ENCODE measurements at places on chromosomes 5 and 9. TPM values are rescaled to one million over a fixed set of nuclear protein-coding genes. Genes with fewer than 3 reads are reported as not detected.

GRM6 gene
- total RNA-seq: not detected

- DNase-seq: no peak
Observed at GRCh38 chr9:73667749-73668148, 516.1 kb downstream of the ANXA1 start.

DNA sequence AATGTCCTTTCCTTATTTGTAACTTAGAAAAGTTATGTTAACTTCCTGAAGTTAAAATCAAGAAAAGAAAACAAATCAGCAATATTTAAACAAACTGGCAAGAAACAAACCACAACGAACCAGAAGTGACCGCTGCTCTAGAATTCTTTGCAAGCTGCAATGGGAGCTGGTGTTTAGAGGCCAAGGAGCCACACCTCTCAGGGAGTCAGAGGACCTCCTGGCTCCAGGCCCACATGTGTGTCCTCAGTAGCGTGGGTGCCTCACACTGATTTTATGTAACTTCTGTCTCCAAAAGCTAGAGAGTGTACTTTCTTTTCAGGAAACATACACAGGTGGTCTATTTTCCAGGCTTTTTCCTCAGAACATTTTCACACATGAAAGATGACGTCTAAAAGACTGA lies 100.4 kb downstream of the IRX2 start:
- DNase-seq: no peak

LIX1 gene
- not detected for total RNA-seq

DNA sequence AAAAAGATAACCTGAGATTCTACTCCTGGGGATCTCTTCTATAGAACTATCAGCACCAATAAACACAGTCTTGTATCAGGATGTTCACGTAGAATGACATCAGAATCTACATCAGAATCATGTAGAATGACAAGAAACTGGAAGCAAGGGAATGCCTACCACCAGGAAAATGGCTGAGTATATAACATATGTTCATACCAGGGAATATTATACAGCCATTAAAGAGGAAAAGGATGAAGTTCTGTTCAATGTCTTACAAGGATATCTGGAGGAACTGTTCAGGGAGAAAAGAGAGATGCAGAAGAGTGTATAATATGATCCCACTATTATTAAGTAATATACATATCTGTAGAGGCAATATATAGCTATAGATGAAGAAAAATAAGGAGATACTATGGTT lies 4.8 kb downstream of the ZBED3 start:
- no peak for DNase-seq

GRCh38 chr9:124343533-124344290 lies 71.5 kb downstream of the PSMB7 start:
- no peak for DNase-seq

IFNK gene
- total RNA-seq: not detected

NUTM2G gene
- total RNA-seq: not detected

NOXA1 gene
- total RNA-seq: 3.2 TPM

GRCh38 chr9:137606005-137606621 lies 627 bp downstream of the ARRDC1 start:
- no peak for DNase-seq

- DNase-seq: no peak
Observed at GRCh38 chr9:17005056-17005823, 129.6 kb upstream of the CNTLN start.

PCAT7 gene
- total RNA-seq: not detected

DNA sequence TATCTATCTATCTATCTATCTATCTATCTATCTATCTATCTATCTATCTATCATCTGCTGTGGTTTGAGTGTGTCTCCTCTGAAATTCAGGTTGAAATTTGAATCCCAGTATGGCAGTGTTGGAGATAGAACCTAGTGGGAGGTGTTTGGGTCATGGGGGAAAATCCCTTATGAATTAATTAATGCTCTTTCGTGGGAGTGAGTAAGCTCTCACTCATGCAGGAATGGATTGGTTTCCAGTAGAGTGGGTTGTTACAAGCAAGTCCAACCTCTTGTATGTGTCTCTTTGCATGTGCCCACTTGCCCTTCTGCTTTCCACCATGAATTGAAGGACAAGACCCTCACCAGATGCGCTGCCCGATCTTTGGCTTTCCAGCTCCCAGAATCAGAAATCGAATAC lies 113.0 kb downstream of the ANXA1 start:
- DNase-seq: no peak

DNA sequence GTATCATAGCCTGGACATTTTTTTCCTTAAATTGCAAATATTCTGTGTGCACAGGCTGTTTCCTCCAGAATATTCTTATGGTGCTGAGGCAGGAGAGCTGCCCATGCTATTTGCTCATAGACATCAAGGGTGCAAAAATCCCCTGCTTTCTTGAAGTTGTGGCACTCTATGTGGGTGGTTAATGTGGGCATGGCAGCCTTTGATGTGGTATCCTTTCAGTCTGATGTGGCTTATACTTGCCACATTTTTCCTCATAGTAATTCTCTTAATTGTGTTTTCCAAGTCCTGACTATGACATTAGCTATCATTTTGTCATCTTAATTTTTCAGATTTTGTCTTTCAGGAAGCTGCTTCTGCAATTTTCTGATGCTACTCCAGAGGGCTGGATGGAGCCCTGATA lies 353.3 kb downstream of the YTHDC2 start:
- no peak for DNase-seq

- no peak for DNase-seq
Observed at GRCh38 chr9:131840751-131841702, 101.2 kb upstream of the RAPGEF1 start.

GRCh38 chr9:96317335-96317980 lies 15.5 kb upstream of the HSD17B3 start:
- no peak for DNase-seq

GRCh38 chr5:54793468-54794134 lies 191.8 kb downstream of the ESM1 start:
- DNase-seq: no peak

LCN15 gene
- 0.32 TPM for total RNA-seq

GRCh38 chr5:131364507-131365050 lies 100.7 kb downstream of the CDC42SE2 start:
- DNase-seq: no peak

IRX1 gene
- not detected for total RNA-seq

DNA sequence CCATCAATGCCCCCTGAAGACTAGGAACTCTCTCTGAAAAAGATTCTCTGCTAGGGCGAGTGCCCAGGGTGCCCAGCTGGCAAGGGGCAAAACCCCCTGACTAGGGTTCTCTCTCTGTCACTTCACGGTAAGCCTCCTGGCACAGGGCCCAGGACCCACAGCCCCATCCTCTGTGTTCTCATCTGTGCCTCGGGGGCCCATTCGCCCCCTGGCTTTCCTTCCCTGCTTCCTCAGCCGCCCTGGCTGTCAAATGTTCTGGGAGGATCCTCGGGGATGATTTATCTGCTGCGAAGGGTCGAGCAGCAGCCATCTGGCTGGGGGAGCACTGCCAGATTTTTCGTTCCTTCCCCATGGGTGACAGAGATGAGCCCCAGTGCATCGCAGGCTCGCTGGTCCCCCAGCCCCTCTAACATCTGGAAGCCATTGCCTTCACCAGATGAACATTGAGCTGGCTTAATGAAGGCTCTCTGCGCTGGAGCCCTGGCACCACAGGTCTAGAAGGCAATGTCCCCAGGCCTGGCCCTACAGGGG lies 24.2 kb downstream of the HMCN2 start:
- no peak for DNase-seq

DNA sequence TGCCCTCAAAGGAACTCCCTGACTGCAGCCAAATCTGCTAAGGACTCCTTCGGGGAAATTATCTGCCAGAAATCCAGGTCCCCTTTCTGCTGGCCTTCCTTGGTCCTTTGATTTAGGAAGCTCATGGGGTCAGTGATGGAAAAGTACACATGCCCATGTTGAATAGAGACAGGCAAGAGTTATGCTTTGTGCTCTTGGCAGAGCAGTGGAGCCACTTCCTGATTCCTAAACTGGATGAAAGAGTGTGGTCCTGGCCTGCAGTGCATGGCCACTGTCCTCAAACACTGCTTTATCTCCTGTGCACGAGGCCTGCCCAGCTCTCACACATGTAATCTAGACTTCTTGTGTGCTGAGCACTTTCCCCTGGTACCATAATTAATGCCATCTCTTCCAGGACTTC lies 2.0 kb upstream of the EBF1 start:
- DNase-seq: no peak

DNA sequence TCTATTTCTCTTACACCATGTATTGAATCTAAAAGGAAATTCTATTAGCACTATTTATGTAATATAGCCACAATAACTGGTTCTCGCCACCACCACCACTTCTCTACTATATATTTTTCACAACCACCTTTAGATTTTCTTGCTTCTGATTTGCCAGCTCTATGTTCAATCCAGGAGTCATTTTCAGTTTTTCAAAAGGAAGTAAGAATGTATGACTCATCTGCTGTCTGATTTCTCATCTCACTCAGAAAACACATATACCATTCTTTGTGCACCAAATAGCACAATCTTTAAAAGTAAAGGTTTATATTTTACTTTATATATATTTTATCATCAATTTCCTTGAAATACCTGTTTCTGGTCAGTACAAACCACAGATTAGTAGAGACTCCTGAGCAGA lies 1127.5 kb downstream of the TAF11L14 start:
- no peak for DNase-seq

SLC46A2 gene
- 0.35 TPM for total RNA-seq

- DNase-seq: no peak
Observed at GRCh38 chr5:97167435-97167834, 15.6 kb downstream of the RIOK2 start.

- DNase-seq: no peak
Observed at GRCh38 chr5:128243958-128244582, 160.5 kb downstream of the SLC12A2 start.

PCDHB7 gene
- total RNA-seq: 1.6 TPM

GRCh38 chr5:173557123-173557903 lies 59.1 kb downstream of the BOD1 start:
- no peak for DNase-seq

DNA sequence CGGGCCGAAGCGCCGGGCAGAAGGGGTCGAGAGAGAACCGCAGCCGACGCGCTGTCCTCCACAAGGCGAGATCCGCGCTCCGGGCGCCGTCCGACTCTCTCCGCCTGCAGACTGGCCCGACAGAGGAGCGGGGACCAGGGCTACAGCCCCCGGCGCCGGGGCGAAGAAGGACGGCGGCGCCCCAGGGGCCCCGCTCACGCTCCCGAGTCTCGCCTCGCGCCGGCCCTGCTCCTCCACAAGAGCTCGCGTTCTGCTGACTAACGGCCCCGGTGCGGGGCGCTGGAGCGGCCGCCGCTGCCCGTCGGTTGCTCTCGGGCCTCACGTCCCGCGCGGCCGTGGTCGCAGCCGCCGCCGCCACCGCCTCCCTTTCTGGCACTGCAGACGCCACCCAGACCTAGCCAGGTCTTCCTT lies 338 bp downstream of the ABHD17B start:
- no peak for DNase-seq

All from mesenteric fat pad (tissue), 1 donor.